ENCODE measurements at places on chromosomes 7 and 10.

GRCh38 chr7:92645114-92646061 is 55.2 kb upstream of the FAM133B start:
- DNase-seq, result no peak

DNA sequence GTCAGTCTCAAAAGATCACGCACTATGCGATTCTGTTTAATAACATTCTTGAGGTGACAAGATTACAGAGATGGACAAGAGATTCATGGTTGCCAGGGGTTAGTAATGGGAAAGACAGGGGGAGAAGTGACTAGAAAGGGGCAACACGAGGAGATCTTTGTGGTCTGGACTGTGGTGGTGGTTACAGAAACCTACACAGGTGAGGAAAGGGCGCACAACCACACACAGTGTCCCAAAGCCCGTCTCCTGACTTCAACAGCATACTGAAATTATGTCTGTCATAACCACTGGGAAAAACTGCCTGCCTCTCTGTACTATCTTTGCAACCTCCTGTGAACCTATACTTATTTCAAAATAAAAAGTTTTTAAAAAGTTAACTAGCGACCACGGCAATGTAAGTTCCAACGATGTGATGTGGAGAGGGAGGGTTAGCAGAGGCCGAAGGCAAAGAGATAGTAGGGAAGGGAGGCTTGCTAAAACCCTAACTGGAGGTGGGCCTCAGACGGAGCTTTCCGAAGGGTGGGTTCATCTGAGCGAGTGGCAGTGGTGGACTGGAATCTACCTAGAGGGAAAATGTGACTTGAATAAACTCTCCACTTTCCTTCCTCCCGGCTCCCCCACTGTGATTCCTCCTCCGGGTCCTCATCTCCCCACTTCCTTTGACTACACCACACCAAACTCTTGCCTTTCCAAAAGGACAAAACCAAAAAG is 43.7 kb downstream of the GNA12 start:
- no peak for DNase-seq

- no peak for DNase-seq
These were observed 406.8 kb downstream of the TCERG1L start for GRCh38 chr10:130904676-130905075.

GRCh38 chr7:144713850-144714249 is 122.0 kb downstream of the TPK1 start:
- DNase-seq, result no peak

- DNase-seq, result no peak
These were observed 13.4 kb downstream of the SHH start for GRCh38 chr7:155798673-155799439.

GRCh38 chr7:2886900-2887299 is 42.8 kb upstream of the GNA12 start:
- DNase-seq, result no peak

- DNase-seq, result no peak
These were observed 72.8 kb downstream of the FGFR2 start for GRCh38 chr10:121525251-121526134.

DNA sequence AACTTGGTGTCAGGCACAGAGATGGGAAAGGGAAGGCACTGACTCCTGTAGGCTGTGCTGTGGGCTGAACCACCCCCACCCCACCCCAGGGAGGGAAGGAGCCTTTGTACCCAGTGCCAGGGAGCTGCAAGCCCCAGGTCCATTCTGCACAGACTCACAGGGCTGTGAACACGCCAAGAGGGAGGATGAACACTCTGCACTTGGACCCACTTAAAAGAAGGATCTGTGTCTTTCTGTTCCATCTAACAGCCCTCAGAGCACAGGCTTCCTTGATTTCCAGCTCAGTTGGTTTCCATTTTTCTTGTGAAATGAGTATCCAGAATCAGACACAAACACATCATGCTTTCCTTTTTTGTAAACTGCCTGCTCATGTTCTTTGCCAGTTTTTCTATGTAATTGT is 84.9 kb downstream of the GRB10 start:
- no peak for DNase-seq

DNA sequence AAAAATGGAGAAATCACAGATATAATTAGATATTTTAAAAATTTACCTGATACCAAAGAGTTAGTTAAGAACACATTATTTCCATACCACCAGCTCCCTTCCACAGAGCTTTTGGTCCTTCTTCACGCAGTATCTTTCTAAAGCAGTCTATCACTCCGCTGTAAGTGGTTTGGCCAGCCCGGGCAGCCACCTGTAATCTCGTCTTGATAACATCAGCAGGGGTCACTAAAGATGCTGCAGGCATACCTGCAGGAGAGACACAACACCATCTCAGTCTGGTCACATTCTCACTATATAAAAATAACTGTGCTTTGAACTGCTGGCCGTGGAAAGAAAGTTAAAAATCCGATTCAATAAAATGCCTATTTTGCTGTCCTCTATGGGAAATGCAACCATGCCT is 200.1 kb downstream of the SLC25A13 start:
- no peak for DNase-seq

- no peak for DNase-seq
These were observed 94.4 kb downstream of the INHBA start for GRCh38 chr7:41608447-41608846.

- DNase-seq, result no peak
These were observed 169.7 kb upstream of the PHYHIPL start for GRCh38 chr10:59006511-59007306.

GRCh38 chr10:87767253-87767652 is 50.8 kb downstream of the ATAD1 start:
- DNase-seq, result no peak

DNA sequence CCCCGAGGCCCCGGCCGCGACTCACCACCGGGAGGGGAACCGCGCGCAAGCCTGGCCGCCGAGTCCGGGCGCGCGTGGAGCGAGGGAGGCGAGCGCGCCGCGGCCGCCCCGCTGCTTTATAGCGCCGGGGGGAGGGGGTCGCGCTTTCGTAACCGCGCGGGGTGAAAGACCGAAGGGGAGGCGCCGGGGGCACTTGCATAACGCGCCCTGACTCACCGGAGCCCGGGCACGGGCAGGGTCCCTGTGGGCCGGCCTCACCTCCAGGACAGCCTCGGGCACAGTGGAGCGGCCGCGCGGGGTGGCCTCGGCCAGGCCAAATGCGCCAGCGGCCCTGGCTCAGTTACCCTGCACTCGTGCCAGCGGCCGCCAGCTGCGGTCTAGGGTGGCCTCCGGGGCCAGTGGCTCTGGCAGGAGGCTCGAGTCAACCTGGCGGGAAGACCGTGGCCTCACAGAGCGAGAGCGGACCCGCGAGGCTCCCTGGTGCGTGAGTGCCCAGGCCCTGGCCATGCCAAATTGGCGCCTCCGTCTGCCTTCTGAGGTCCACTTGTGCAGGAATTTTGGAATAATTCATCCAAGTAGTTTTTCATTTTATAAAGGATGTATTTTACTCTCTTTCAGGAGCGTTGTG is at the start of gene RBP4:
Gene RBP4, minus strand, starts transcription at position 90 of the 628 bp plus-strand sequence. CDS start 207 bp downstream, outside the sequence.
- DNase-seq, result no peak

DNA sequence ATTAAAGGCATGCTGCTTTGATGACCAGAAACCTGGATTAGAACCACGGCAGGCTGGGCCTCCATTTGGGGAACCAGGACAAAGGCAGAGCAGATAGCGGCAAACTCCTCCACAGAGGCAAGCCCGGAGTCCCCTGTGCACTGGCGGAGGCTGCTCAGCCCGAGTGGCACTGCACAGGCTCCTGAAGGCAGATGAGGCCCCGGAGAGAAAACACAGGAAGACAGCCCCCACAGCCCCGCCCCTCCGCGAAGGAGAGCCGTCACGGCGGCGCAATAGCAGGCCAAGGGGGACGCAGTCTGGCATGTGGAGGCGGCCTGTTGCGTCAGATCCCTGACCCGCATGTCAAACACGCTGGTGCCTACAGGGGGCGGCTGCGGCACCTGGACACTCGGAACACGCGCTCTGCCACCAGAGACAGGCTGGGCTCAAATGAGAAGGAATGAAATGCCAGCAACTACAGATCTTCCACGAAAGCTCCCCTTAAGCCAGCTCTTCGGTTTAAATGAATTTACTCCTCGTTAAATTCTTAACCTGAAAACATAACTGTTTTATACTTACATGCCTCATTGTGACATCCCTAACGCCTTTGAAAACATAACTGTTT is 128.5 kb downstream of the MAD1L1 start:
- peak; percentile 47 for DNase-seq

Measured in activated CD4-positive, alpha-beta T cell treated with anti-CD3 and anti-CD28 coated beads for 1 hour (primary cell).